AML-193 (cell line): ENCODE measurements at places on chromosomes 16 and 17.
A peak's percentile ranks its signal among the peaks of the same experiment; 100 is the strongest.

DNA sequence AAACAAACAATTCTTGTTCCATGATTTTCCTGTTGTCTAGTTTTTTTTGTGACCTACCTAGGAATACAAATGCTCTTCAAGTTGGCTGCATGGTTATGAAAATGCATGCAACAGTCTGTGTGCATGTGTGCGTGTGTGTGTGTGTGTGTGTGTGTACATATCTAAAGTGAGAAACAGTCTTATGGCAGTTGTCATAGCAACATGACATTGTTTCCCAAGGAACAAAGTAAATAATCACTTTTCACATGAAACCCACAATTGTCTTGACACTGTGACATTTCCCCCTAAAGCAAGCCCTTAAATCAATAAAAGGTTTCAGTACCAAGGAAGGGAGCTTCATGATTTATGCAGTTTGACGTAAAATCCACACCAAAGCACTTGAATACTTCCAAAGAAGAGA lies 758.4 kb downstream of the CDH8 start:
- no peak for DNase-seq

GRCh38 chr17:49848019-49848473 lies at the start of gene TAC4:
TAC4 (minus strand) TSS chr17:49848069; CDS start chr17:49848017, 52 bp downstream.
- DNase-seq = no peak

GRCh38 chr17:66807182-66807581 lies 27.7 kb upstream of the CACNG5 start:
- no peak for DNase-seq

GRCh38 chr17:76673729-76674128 lies 30.2 kb upstream of the ST6GALNAC1 start:
- no peak for DNase-seq

DNA sequence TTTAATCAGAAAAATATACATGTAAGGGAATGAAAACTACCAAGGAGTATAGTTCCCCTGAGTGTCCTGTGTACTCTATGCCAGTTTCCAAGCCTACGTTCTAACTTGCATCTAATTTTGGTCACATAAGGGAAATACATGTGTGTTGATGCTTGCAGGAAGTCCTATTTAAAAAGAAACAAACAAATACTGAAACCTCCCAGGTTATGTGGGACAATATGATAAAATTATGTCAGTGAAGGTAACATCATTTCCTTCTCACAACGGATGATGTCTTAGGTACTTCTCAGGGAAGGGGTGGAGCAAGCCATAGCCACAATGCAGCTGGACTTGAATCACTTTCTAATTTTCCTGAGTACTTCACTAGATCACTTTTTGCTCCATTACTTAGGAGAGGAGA lies 115.9 kb downstream of the ZFHX3 start:
- peak; percentile 25 for DNase-seq

- no peak for DNase-seq
Observed at GRCh38 chr16:9033125-9033830, 58.2 kb upstream of the HAPSTR1 start.

DNA sequence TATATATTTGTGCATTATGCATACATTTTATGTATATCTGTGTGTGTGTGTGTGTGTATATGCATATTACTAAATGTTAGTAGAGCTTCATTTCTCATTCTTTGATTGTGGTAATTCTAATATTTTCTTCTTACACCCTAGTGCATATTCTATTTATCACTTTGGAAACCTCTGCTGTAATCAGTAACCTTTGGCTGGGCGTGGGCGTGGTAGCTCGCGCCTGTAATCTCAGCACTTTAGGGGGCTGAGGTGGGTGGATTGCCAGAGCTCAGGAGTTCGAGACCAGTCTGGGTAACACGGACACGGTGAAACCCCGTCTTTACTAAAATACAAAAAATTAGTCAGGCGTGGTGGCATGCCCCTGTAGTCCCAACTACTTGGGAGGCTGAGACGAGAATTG lies 26.9 kb downstream of the CPSF4L start:
- no peak for DNase-seq

GRCh38 chr16:1390239-1390779 lies 24.2 kb downstream of the UNKL start:
- no peak for DNase-seq

- no peak for DNase-seq
Observed at GRCh38 chr16:15594711-15595320, 48.1 kb downstream of the MARF1 start.

DNA sequence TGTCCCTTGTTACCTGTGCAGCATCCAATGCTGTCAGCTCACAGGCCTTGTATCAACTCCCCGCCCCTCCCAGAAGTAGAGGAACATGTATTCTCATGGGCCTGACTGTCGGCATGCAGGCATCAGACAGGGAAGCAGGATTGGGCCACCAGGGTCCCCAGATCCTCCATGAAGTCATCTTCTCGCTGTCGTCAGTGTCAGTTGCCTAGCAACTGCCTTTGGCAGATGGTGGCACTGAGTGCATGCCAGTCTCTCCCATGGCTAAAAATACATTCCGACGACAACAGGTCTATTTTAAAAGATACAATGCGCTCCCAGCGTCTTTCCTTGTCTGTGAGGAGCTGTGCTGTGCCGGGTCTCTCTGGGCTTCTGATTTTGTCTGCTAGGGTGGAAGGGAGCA lies 36.8 kb upstream of the CES5A start:
- no peak for DNase-seq

DNA sequence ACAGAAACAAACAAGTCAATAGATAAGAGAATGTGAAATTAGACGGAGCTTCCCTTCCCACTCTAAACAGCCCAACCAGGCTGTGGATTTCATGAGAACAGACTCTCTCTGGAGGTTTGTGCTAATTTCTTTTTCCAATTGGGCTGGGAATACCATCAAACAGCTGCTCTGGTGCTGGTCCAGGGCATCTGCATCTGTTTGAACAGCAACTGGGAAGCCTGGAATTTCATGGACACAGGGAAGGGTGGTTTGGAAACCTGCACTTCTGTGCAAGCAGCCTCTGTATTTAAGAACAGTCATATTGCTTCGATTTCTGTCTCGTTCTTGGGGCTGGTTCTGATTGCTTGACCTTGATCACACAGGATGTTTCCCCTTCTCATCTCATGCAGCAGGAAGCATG lies 88.7 kb downstream of the FOXL1 start:
- no peak for DNase-seq

DNA sequence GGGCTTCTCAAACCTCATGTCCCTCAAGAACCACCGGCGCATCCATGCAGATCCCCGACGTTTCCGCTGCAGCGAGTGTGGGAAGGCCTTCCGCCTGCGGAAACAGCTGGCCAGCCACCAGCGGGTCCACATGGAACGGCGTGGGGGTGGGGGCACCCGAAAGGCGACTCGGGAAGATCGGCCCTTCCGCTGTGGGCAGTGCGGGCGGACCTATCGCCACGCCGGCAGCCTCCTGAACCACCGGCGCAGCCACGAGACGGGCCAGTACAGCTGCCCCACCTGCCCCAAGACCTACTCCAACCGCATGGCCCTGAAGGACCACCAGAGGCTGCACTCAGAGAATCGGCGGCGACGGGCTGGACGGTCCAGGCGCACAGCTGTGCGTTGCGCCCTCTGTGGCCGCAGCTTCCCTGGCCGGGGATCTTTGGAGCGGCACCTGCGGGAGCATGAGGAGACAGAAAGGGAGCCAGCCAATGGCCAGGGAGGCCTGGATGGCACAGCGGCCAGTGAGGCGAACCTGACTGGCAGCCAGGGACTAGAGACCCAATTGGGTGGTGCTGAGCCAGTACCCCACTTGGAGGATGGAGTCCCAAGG lies 5.9 kb downstream of the ZNF646 start:
- DNase-seq = no peak

DNA sequence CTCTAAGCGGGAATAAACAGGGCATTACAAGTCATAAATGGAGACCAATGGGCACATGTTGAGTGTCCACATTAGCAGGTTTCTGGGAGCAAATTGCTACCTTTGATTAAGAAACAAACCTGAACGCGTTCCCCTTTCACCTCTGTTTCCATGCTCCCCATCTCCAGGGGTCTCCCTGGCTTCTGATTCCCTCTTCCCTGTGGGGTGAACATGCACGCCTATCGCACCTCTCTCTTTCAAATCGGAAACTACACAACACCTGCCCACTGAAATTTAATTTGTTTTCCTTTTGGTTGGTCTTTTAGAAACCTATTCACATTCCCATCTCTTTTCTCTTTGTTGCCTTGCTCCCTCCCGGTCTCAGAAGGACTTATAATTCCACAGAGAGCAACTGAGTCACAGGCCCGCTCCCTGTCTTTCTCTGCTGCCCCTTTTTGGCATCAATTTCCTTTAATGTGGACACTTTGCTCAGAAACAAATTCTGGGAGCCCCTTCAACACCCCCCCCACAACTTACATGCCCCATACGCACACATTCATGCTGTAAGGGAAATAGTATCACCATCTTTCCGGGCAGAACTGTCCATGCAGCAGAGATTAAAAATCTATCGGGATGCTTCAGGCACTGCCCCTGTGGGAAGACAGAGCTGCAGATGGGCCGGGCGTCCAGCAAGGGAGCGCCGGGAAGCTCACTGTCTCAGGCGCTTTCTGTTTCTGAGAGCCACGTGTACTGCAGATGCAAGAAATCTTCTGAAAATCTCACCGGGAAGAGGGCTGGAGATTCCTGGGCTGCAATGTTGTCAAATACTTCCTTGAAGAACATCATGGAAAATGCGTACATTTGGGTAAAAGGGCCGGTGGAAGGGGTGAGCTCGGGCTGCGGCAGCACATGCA lies 7.2 kb upstream of the FOXF1 start:
- DNase-seq = no peak

DNA sequence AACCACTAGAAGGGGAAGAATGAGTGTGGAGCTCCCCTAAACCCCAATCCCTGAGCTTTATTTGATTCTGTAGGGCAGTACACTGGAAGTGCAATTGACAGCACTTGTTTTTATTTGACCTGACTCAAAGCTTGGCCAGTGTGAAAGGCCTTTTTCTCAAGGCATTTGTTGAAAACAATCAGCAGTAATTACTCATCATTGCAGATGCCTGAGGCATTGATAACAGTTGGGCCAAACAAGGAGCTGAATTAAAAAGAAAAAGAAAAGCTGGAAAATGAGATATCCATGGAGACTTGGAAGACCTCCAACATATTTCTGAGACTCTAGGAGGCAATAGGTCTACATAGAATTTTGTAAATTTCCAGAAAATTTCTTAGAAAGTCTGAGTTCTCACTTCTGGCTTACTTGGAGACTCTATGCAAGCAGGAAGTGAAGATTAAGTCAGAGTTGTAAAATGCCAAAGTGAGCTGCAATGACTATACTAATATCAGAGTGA lies 200.8 kb upstream of the KCNJ16 start:
- DNase-seq = no peak

GRCh38 chr17:50564916-50565315 lies 4.4 kb downstream of the CACNA1G start:
- DNase-seq = no peak

DNA sequence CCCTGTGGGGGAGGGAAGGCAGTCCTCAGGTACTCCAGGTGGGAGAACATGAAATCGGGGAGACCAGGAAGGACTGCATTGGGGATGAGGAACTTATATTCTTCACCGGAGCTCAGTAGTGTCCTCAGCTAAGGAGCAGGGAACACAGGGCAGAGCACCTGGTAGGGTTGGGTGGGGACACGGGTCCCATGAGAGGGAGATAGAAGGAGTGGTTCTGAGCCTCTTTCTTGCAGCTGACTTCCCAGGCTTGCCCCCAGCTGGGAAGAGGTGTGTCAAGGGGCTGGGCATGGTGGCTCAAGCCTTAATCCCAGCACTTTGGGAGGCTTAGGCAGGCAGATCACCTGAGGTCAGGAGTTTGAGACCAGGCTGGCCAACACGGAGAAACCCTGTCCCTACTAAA lies 2.1 kb downstream of the FHOD1 start:
- DNase-seq = no peak

GRCh38 chr17:81069135-81069645 lies 34.2 kb downstream of the BAIAP2 start:
- DNase-seq = no peak

GRCh38 chr17:37138571-37139120 lies 189.9 kb downstream of the AATF start:
- no peak for DNase-seq

DNA sequence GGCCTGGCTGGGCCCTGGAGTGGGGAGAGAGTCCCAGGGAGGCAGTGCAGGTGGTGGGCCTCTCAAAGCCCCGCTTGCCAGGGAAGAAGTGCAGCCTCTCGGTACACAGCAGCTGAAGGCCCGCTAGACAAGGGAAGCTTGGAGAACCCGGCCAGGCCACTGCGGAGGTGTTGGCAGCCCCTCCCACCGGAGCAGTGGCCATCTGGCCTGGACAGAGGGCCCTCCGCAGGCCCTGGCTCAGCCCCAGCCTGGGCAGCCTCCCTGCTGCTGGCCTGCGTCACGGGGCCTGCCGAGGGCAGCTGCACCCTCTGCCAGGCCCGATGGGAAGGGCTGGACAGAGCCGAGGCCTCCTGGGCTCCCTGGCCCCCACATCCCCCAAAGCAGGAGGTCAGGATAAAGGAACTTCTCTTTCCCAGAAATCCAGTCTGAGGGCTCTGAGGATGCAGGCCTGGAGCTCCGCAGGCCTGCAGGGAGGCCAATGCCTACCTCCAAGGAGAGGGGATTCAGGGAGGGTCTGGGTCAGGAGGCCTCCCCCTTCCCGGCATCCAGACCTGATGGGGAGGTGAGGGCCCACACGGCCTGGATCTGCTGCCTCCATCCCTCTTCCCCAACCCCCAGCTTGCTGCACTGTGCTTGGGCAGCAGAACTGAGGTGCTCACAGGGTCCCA lies 4.3 kb downstream of the SPPL2C start:
- no peak for DNase-seq

DNA sequence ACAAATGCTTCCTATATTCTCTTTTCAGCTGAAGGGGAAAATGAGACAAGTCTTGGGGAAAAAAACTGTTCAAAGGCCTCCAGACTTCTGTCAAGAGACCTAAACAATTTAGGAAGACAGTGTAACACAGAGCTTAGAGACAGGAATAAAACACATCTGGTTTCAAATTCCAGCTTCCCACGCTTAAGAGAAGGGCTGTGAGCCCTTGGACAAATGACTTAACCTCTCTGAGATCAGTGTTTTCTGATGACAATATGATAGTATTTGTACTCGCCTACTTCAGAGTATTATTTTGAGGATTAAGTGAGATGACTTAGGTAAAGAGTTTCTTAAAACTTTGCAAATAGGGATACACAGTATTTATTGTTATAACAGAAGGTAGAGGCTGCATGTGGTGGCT lies 29.5 kb downstream of the SMURF2 start:
- no peak for DNase-seq

GRCh38 chr17:28553000-28553505 lies 629 bp upstream of the UNC119 start:
- DNase-seq = no peak

- no peak for DNase-seq
Observed at GRCh38 chr17:36610474-36610873, 9.1 kb downstream of the MRM1 start.

DNA sequence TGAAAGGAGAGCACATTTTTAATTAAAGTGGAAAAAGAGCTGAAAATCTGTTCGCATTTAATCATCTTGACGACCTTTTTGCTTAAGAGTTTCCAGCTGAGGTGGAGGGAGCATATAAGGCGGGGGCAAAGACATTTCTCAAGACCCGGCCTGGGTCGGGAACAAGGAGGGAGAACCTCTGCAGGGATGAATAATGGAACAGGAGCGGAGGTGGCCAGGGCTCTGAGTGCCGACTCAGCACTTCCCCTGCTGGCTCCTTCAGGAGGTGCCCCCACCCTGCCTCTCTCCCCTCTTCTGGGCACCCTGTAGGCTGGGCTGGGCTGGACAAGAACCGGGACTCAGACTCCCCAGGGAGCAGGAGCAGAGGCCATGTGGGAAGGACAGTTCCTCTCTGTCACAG lies 7.9 kb upstream of the NGFR start:
- DNase-seq = no peak

- DNase-seq = no peak
Observed at GRCh38 chr17:77592106-77592865, 366.2 kb upstream of the TNRC6C start.
